ENCODE measurements at places on chromosomes 7 and 10.

DNA sequence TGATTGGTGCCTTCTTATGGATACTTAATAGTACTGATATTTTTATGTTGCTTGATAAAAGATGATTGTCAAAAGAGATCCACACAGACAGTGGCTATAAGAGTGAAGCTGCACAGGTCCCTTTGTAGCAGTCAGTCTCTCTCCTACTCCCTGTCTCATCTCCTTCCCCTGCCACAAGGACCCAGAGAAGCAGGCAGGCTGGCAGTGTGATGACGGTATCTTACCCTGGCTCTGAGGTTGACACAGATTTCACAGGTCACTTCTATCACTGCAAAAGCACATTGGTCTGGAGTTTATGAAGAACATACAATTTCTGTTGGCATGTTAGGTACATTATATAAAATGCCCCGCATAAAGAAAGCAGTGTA is 64.4 kb upstream of the AHR start:
- DNase-seq: peak; percentile 15

GRCh38 chr7:158868764-158869410 is 12.5 kb downstream of the DYNC2I1 start:
- DNase-seq: no peak

- DNase-seq: no peak
Observed at GRCh38 chr7:158450476-158451124, 137.0 kb downstream of the PTPRN2 start.

- DNase-seq: no peak
Observed at GRCh38 chr10:4067931-4068561, 283.0 kb upstream of the KLF6 start.

DNA sequence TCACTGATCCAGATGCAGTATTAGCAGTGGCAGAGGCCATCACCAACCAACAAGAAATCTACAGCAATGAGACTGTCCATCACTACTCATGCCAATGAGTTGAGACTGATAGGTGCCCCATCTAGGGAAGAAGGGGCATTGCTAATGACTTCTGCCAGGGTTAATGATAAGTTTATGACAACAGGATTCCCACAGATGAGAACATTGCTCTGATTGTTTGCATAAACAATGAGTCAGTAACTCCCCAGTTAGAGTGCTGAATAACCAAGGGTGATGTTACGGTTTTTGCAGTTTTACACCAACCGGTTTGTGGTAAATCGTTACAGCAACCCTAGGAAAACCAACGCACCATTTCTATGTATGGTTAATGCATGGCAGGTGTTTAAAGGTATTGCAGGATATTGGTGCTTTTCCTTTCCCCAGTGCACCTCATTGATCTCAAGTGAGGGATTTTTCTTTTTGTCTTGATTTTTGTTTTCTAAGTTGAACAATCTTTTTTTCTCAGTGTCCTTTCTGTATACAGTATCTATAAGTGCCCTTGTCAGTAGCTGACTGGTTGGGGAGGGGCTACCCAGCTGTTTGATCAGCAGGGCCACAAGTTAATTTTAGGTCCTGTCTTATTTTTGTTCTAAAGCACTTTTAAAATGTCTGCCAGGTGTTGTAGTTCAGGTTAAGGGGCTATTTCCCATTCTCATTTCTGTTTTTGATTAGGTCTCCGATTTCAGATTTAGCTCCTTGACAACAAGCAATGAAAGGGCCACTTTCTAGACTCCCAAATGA is 3.9 kb upstream of the CSGALNACT2 start:
- DNase-seq: no peak

GRCh38 chr7:78587443-78588044 is 789.0 kb downstream of the PHTF2 start:
- peak; percentile 50 for DNase-seq

GRCh38 chr7:48078470-48078869 is 10.6 kb upstream of the UPP1 start:
- DNase-seq: no peak

- no peak for DNase-seq
Observed at GRCh38 chr10:6336016-6336415, 133.3 kb downstream of the PFKFB3 start.

DNA sequence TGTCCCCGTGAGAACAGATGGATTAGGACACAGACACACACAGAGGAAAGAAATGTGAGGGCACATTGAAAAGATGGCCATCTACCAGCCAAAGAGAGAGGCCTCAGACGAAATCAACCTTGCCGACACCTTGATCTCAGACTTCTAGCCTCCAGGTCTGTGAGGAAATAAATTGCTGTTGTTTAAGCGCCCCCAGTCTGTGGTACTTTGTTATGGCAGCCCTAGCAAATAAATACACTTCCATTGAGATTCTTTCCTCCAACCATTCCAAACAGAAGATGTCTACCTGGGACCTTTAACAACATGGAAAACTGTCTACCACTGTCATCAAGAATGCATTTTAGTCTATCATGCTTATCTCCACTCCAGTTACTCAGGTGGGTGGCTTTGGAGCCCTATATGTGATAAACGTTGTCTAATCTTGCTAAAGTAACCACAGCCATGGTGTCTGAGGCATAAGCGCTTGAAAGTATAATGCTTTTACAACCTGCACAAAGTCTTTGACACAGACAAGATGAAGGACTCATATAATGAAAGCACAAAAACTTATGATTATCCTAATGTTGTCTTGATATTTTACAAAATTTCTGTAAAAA is 244.3 kb downstream of the MTERF1 start:
- DNase-seq: peak; percentile 14

DNA sequence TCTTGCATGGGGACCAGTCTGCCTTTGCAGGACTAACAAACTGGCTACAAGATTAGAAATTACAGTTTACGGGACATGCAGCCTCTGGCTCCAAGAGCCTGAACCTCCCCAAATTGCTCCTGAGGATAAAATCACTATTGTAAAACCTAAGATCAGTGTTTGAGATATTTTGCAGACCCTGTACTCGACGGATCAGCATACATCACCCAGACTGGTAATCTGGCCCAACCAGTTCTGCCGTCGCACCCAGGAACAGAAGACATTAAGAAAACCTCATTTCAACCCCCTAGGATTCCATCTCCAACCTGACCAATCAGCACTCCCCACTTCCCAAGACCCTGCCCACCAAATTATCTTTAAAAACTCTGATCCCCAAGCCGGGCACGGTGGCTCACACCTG is 27.1 kb upstream of the DNMBP start:
- DNase-seq: no peak

GRCh38 chr10:33164060-33164709 is 170.3 kb downstream of the NRP1 start:
- no peak for DNase-seq

DNA sequence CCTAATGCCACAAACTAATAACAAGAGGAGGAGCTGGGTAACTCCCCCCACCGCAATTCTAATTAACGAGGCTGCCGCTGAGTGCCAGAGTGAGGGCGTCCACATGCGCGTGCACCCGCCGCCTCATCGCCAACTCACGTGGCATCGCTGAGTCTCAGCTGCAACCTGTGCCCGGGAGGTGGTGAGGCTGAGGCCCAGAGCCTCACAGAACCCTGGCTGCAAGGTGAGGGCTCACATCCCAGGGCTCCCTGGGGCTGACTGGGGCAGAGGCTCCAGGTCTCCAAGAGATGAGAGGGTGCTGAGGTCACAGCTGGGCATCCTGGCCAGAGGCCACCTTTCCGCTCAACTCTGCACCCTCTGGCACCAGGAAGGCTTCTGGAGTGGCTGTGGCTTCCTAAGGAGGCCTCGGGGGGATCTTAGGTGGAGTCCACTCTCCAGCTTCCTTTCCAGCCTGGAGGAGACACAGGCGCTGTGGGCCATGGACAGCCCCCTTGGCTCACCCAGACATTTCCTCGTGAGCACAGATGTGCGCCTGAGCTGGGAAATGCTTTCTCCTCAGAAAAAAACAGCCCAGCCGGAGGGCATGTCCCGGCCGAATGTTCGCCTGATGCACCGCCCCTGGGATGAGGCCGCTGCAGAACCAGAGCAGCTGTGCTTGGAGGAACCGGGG is 242.6 kb downstream of the MAD1L1 start:
- DNase-seq: no peak

- DNase-seq: no peak
Observed at GRCh38 chr7:138396251-138397070, 63.6 kb upstream of the TRIM24 start.

- DNase-seq: no peak
Observed at GRCh38 chr10:131722121-131722520, 178.7 kb upstream of the PPP2R2D start.

DNA sequence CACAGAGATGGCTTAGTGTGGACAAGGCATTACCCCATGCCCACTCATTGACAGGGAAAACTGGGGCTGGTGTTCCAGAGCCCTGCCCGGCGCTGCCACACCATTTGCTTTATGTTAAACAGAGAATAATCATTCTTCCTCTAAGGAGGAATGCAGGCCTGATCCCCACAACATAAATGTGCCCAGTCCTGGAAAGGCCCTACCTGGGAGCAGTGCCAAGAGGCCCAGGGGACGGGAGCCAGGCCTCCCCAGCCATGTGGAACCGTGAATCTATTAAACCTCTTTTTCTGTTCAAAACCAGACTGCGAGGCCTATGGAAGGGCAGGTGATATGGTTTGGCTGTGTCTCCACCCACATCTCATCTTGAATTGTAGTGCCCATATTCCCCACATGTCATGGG is 264.1 kb downstream of the GRID1 start:
- no peak for DNase-seq

DNA sequence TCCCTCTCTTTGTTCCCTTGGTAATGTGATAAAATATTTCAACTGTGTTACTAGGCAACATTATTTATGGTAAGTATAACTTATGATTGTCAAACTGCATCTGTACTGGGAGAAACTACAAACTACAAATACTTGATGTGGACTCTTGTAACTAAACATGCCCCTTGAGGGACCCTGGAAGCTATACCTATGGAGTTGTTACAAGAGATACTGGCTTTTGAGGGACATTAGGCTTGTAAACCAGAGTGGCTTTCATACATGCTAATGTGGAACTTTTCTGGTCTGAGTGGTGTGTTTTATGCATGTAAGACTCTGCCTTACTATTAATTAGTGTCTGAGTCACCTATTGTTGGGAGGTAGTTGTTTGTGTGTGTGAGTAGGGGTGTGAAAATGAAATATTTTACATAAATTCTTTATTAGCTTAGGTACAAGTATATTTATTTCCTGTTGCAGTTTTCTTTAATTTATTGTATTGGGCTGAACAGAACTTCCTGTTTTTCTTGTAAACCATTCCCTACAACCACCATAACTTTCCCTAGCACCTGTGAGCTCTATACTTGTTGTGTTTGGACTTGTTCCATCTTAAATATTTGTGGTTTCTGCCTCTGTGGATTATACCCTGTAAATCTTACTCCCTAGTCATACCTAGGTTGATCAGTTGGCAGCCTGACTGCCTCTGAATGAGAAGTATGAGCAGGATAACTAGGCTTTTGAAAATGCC is 49.8 kb downstream of the STK31 start:
- no peak for DNase-seq

GRCh38 chr7:131250331-131250730 is 77.3 kb upstream of the MKLN1 start:
- no peak for DNase-seq

DNA sequence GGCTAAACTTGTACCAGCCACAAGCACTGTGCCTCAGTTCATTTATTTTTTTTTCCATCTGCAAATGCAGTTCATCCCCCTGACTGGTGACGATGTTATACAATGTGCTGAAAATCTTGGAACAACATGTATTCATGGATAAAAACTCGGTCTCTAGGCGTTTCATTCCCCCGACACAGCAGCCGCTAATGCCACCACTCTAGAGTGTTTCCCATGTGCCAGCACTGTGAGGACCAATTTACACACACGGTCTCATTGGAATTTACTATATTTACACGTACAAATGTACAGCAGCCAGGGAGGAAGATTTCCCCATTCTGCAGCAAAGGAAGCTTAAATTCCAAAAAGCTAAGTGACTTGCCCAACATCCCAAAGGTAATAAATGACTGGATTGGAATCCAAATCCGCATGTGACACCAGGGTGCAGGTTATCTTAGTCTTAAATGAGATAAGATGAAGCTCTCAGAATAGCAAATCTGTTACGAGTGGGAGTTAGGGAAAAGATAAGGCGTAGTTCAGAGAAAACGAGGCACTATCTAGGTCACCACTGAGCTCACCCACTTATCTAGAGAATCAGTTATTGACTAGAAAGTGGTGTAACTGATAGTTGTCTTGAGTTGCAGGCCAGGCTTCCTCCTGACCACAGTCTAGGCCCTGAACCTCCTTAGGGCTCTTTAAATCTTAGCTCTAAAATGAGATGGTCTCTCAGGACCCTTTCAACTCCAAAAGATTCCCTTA is 36.7 kb downstream of the FAM107B start:
- DNase-seq: no peak

GRCh38 chr7:54345746-54346145 is 196.4 kb upstream of the VSTM2A start:
- no peak for DNase-seq

GRCh38 chr7:41855798-41856197 is 152.9 kb upstream of the INHBA start:
- DNase-seq: no peak

GRCh38 chr10:35545878-35546590 is 59.1 kb upstream of the GJD4 start:
- DNase-seq: no peak

DNA sequence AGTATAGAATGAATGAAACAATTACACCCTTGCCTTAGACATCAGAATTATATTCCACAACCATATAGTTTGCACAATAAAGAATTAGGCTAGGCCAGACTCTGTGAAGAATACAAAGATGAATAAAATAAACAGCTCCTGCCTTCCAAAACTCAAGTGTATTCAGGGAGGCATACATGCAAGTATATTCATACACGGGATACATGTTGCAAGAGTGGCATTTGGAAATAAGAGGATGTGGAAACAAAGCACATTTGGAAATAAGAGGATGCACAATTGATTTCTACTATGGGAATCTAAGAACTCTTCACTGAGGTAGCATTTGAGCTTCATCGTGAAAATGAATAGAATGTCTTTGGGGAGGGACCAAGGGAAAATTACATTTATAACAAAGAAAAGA is 27.0 kb upstream of the TMEM26 start:
- no peak for DNase-seq

GRCh38 chr7:65477326-65477725 is 103.7 kb downstream of the ZNF92 start:
- no peak for DNase-seq

- no peak for DNase-seq
Observed at GRCh38 chr7:38070718-38071117, 107.3 kb upstream of the STARD3NL start.

DNA sequence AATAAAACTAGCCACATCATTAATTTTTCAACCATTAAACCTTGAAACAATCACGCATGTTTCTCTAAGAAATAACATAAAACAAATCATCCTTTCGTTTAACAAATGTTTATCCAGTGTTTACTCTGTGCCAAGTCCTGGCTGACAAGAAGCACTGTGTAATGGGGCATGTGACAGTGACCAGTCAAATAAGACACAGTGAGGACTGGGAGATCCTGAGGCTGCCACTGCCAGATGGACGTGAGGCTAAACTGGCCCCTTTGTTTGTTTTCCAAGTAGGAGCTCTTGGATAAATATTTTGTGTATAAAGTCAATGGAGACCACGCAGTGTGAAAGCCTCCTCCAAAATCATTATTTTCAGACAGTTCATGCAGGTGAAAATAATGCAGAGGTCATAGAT is 626.2 kb downstream of the SUGCT start:
- no peak for DNase-seq

GRCh38 chr7:78968951-78969350 is 484.5 kb downstream of the MAGI2 start:
- no peak for DNase-seq
